Stimulated activated CD8-positive, alpha-beta memory T cell treated with anti-CD3 and anti-CD28 coated beads, Interleukin-2, amount 100 ng/mL, for 48 hours (primary cell): ENCODE measurements at places on chromosomes 7 and 10.

GRCh38 chr7:133940368-133940767 lies 186.8 kb upstream of the LRGUK start:
- DNase-seq: no peak

- no peak for DNase-seq
These were observed 242.2 kb downstream of the TSPAN12 start for GRCh38 chr7:120615703-120616102.

DNA sequence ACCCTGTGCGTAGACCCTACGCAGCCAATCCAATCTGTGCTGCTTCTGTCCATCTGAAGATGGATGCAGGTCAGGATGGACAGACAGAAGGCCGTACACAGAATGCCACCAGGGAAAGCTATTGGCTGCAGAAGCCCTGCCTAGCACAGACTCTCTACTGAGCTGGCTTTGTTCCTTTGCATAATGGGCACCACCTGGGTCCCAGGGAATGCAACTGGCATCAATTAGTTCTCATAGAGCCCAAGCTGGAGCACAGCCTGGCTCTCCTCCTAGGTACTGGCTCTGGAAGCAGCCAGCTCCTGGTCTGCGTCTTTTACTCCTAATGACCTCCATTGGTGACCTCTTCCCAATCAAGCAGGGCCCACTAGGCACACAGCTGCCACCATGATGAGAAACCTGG lies 26.8 kb upstream of the CACUL1 start:
- DNase-seq: no peak

- DNase-seq: no peak
These were observed 408.7 kb upstream of the ADARB2 start for GRCh38 chr10:2145926-2146478.

GRCh38 chr10:99785646-99786045 lies 3.2 kb downstream of the ABCC2 start:
- no peak for DNase-seq

GRCh38 chr10:49360271-49361177 lies 35.4 kb downstream of the DRGX start:
- DNase-seq: no peak

DNA sequence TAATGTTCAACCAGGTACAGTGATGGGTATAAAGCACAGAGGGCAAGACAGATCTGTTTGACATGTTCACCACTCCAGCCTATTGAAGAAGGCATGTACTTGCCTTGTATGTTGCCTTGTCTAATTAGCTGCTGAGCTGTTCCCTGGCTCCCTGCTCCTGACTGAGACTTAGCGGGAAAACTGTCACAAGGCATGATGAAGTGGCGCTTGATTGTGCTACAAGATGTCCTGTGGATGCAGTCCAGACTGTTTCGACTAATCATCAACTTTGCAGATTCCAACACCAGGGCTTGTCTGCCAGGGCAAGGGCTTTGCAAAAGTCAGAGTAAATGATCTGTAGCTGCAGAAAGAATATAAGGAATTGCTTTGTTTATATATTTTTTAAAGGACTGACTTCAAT lies 136.2 kb upstream of the NRBF2 start:
- no peak for DNase-seq

DNA sequence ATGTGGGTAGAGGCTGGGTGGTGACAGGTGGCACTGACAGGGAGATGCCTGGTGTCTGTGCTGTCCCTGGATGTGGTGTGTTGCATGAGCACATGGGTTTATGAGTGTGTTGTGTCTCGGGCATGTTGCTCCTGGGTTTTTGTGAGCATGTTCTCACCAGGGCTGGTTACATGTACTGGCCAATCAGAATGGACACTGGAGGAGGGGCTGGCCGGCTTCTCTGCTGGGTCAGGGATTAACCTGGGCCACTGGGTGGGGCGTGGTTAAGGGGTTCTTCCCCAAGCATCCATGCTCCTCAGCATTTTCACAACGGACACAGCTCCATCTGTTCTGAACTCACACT lies 20.8 kb upstream of the VOPP1 start:
- DNase-seq: no peak

- DNase-seq: no peak
These were observed 329.3 kb downstream of the ELMO1 start for GRCh38 chr7:37119296-37119860.

DNA sequence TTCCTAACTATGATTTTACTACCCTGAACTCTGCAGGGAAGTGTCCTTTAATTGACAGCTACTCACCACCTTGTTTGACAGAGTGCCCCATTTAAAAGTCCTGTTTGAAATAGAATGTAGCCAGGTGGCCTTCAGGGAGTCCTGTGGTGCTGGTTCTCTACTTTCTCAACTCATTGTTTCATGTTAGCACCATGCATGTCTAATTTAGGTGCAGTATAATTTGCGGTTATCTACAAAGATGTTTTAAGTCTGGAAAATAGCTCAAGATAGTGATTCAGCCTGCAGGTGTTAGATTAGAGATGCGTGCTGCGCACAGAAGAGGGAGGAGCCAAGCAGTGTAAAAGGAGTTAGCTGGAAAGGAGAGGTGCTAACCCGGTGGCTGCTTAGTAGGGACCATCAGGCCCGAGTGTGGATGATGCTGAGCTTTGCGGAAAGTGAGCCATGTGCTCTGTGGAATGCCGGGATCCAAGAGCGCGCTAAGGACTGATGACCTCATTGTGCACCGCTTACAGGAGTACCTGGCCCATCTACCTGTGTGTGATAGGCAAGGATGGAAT lies 1.2 kb downstream of the CCM2 start:
- no peak for DNase-seq
